ENCODE measurements at places on chromosomes 6 and 20.

DNA sequence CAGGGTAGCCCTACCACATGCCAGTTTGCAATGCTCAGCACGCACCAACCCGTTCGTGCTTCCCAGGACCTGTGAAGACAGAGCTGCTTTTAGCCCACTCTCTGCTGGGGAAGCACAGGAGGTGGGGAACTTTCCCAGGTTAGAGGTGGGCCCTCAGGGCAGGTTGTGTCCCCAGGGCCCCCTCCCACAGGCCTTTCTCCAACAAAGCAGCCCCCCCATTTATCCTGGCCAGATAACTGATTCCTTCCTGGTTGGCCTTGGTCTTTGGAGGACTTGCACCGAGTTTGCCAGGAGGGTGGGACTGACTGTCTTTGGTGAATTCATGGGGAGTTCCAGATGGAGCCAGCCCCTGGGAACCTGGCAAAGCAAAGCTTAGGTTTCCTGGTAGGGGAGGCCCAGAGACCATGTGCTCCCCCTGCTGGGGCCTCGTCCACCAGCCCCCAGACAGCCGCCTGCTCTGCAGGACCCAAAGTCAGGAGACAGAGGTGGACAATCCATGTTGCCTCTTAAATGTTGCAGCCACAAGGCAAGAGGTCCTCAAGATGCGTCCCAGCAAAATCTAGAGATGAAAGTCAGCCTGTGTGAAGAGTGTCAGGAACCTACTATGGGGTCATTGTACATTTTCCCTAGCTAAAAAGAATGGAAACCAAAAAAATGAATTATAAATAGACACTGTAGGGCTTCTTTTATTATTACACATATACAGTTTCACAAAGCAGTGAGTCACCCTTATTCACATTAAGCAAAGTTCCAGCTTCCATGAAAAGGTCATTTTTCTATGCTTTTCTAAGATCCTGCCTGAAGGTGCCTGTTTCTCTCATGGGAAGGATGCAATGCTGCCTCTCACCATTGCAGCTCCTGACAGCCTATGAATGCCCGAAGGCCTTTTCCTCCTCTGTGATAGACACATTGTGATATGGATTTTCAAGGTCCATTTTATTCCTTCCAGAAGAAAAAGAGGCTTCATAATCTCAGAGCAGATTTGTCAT is 497.8 kb downstream of the PREX1 start:
- DNase-seq, result no peak

DNA sequence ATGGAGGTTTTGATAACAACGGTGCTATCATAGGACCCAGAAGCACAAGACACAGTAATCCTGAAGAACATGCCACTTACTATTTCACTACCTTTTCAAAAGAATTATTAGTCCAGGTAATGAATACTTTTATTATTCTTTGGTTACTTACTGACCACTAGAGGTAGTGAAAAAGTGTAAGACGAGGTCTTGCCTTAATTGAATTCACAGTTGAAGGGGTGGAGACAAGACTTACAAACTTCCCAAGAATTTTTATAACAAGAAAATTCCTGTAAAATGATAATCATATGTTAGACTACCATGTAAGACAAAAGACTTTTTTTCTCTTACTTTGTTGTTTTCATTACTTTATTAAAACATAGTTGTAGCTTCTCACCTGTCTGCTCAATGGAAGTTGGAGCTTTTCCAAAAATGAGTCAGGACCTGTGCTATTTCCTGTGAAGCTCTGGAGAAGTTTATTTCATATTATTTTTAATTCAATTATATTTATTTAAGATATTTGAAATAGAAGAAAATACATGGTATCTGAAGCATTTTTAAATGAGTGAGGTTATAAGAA is 52.4 kb downstream of the DOP1A start:
- DNase-seq, result no peak

DNA sequence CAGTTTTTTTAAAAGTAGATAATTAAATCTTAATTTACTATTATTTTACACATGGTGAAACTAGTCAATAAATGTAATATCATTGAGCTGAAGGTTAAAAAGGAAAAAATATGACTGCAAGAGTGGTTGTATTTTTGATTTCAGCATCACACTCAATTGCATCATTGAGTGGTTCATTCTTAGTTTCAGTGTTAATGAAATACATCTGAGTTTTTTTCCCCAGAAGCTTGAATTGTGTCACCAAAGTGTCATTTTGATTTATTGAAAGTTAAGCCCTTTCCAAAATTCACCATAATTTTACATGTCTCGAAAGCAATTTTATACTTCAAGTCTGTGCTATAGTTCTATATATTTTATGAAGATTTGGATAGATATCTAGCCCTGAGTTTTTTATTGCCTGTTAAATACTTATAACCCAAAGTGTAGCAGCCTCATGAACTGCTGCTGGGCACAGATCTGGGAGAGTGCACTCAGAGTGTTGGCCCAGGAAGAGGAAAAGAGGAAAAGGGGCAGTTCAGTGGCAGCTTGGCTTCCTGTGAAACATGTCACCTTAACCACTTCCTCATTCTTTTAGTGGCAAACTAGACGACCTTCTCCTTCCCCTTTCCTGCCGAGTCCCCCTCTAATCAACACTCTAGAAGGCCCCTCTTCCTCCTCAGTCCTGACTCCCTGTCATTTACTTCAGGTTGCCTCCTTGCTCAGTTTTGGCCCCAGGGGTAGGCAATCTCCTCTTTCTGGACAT is 140.7 kb downstream of the ESR1 start:
- no peak for DNase-seq

DNA sequence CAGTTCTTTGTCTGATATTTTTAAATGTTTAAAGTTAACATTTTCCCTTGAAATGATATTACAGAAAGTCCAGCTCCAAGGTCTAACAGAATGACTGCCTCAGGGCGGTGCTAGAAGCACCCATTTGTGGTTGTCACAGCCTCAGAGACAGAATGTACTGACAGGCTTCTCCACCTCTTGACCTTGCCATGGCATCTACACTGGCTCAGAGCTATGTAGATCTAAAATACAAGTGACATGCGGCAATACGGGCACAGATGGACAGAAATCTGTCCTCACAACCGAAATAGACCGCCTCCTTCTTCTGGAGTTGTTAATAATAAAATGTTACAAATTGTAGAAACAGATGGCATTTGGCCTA is 167.2 kb upstream of the THEMIS start:
- DNase-seq, result no peak

DNA sequence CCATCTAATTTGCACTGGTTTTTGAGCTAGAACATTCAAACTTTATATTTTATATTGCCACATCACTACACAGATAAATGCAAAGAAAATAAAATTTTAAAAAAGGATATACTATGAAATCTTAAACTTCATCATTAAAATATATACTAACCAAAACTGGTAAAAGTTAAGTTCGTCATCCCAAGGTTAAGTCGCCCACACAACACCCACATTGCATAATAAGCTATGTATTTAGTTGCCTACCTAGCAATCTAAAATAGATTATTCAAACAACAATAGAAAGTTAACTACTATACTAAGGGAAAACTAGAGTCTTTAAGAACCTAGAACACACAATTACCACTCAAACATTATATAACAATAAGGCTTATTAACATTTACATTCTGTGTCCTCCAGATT is 24.5 kb downstream of the PDE10A start:
- no peak for DNase-seq

GRCh38 chr6:105808571-105808970 is 277.6 kb upstream of the PRDM1 start:
- DNase-seq, result no peak

DNA sequence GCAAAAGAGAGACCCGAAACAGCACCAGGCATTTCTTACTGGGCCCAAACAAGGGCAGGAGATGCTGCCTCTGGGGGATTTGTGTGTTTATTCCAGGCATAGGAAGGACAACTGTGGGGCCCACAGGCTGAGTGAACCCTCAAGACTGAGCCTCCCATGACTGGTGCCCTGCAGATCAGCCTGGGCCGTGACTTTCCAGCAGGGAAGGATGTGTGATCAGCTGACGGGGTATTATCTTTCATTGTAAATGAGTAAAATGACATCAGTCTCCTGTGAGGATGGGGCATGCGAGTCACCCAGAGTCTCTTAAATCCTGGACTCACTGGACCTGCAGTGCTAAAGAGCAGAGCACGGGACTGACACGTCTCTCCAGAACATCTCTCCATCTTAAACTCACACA is 3.9 kb upstream of the TEAD3 start:
- no peak for DNase-seq

DNA sequence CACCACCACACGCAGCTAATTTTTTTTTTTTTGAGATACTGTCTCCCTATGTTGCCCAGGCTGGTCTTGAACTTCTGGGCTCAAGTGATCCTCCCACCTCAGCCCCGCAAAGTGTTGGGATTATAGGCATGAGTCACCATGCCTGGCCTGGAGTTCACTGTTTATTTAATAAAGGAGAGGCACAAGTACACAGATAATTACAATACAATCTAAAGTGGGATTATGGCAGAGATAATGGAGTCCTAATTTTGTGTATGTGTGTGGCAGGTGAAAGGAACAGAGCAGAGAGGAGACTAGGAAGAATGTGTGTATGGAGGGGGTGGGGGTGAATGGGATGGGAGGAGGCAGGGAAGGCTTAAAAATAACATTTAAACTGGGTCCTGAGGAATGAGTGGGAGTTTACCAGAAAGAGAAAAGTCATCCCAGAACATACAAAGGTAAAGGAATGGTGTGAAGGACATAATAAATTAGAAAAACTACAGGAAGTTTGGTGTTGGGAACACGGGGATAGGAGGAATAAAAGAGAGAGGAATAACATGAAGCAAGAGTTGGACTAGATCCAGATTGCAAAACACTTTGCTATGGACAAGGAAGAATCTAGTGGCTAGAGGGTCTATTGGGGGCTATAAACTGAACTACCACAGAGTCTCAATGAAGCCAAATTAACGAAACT is 4.4 kb downstream of the NCOA5 start:
- no peak for DNase-seq

DNA sequence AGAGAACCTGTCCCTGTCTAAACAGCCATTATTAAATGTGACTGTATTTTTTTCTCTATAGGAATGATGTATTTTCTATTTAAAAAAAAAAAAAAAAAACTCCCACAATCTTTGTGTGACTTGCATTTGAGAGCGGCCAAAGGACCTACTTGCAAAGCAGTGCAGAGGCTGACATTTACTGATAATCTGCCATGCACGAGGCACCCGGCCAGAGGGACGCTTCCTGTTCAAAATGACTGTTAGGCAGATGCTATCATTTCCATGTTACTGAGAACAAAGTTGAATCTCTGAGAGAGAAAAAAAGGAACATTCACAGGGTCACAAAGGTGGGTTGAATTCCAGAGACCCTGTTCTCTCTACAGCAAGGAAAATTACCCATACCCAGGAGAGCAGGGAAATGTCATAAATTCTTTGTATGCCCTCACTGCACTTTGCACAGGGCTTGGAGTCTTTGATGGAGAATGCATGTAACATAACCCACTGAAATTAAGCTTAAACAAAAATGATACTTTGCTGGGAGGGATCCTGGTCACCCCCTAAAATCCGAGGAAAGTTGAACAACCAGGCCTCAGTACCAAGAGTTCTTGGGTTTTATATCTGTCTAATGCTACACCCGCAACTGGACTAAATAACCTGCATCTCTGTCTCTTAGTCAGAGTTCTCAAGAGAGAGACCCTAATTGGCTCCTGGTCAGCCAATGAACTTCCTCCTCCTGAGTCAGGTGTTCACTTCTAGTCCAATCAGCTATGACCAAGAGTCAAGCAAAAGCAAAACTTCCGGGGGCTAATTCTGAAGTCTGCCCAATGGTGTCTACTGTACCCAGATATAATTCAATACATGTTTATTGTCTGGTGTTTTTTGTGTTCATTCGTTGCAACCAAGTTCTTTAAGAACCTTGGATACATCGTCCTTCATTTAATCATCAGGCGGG is 61.2 kb downstream of the GCLC start:
- no peak for DNase-seq

DNA sequence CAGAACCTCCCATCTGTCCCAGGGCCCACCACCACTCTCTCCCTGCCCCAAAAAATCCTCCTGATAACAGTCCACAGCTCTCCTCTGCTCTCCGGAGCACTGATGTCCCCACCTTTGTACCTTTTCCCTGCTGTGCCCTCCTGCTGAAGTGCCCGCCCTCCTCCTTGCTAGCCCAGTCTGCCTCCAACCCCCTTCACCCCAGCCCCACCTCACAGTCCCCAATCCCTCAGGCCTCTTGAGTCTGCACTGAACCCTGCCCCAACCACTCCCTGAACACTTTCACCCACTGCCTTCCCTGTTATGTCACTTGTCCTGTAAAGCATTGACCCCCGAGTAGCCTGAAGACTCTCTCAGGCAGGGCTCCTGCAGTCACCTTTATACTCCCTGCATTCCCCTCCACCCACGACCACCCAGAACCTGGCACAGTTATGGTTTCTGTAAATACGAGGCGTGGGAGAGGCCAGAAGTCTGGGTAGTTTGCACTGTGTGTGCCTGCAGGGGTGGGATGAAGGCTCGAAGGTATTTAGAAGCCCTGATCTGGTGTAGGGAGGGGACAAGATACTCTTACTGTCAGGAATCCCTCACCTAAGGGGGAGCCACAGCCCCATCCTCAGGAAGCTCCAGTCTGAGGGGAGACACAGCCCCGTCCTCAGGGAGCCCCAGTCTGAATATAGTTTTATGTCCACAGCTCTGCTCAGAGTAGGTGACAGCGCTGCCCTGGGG is 5.4 kb downstream of the GLP1R start:
- no peak for DNase-seq

GRCh38 chr6:13425270-13425873 is 62.0 kb downstream of the GFOD1 start:
- no peak for DNase-seq

DNA sequence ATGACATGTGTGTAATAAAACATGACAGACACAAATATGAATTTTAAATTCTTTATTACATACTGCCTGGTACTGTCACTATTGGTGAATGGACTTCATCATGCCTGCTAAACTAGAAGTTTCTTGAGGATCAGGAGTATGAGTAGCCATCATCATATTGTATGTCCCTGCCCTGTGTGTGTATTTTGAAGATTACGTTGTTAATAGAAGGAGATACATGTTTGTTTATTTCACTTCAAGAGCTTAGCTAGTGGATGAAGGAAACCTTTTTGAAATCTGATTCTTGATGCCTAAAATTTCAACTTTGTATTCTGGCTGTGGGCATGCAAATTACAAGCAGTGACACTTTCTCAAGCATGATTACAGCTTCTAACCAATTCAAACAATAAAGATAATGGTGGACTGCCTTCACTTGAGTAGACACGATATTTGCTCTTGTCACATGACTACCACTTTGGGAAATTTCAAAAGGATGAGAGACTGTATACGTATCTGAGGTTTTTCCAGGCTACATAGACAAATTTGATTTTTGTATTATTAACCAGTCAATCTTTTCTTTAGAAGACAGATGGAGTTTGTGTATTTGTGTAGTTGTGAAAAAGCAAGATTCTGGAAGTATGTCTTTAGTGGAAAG is 3.5 kb downstream of the TBPL1 start:
- DNase-seq, result no peak

- DNase-seq, result no peak
These were observed 343.5 kb downstream of the TAF4 start for GRCh38 chr20:61722146-61722678.

- DNase-seq, result no peak
These were observed 1.7 kb downstream of the FAM184A start for GRCh38 chr6:119076576-119077390.

- DNase-seq, result no peak
These were observed 87.1 kb upstream of the SCGN start for GRCh38 chr6:25564943-25565342.

Data from NCI-H187 (cell line).